ENCODE measurements at places on chromosomes 7 and 10. TPM values are rescaled to one million over a fixed set of nuclear protein-coding genes. Genes with fewer than 3 reads are reported as not detected.

- DNase-seq, result no peak
Observed at GRCh38 chr10:51905032-51905431, 205.6 kb upstream of the CSTF2T start.

DNA sequence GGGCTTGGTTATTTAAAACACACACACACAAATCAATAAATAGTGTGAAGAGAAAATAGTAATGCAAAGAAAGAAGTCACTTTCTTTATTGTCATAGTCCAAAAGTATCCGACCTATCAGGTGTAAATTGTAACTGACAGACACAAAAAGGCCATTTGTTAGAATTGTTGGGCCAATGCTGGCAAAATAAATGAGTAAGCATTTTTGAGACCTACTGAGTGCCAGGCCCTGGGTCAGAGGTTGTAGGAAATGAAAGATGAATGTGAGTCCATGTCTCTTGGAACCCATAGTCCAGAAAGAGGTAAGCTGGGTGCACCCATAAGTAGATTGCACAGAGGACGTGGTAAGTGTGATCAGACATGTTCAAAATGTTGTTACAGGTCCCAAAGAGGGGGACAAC, 13.5 kb upstream of the EGR2 start:
- DNase-seq, result no peak

GRCh38 chr10:30980951-30981616, 50.6 kb downstream of the ZNF438 start:
- DNase-seq, result peak; percentile 85

GRCh38 chr7:115888981-115889668, 141.4 kb downstream of the TFEC start:
- DNase-seq, result no peak

GRCh38 chr10:11304906-11305585, 287.4 kb downstream of the CELF2 start:
- no peak for DNase-seq

Gene GPRIN2
- 4.3 TPM for total RNA-seq

- no peak for DNase-seq
Observed at GRCh38 chr10:129788215-129788614, 175.9 kb downstream of the EBF3 start.

DNA sequence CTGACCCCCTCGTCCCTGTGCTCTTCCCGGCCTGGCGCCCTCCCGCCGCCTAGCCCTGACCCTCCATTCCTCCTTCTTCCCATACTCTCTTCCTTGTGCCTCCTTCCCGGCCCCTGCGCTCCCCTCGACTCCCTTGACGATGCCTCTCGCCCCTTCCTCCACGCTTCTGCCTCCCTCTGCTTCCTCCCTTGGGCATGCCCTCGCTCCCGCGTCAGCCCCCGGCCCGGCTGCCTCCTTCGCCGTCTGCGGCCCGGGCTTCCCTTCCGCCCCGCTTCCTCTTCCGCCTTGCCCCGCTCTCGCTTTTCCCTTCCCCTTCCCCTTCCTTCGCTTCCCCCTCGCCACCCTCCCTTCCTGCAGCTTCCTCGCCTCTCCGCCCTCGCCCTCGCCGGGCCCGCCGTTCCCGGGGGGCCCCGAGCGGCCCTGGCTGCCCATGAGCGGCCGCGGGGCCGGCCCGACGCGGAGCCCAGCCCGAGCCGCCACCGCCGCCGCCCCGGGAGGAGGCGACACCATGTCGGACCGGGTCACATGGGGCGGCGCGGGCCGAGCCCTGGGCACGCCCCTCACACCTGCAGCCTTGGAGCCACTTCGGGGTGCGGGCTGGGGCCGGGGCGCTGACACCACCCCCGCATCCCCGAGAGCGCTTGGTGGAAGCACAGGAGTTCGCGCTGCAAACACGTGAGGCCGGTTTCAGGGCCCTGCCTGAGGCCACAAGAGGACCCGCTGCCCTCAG, at the start of gene FBXW4:
TSS of gene FBXW4 (minus strand) at position 497 of the 730 bp plus-strand sequence. CDS start at position 432, 65 bp downstream.
- DNase-seq, result peak; percentile 41

DNA sequence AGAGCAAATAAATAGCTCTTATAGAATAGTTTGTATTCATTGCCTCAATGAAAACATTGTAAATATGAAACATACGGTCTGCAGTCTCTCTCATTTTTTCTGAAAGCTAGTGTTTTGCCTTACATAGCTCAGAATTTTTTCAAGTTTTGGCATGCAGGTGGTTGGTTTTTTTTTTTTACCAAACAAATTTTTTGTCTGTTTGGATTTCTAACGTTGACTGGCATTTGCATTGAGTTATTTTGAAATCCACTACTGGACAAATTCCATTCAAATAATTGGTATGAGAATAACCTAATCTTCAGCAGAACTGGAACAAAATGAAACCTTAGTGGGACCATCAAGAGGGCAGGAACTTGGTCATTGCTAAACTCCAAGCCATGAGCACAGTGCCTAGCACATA, 107.6 kb upstream of the SAMD8 start:
- DNase-seq, result no peak

Measured in prostate gland (tissue), 2 donors.